ENCODE measurements at places on chromosomes 5 and 9. TPM values are rescaled to one million over a fixed set of nuclear protein-coding genes. Genes with fewer than 3 reads are reported as not detected.

DNA sequence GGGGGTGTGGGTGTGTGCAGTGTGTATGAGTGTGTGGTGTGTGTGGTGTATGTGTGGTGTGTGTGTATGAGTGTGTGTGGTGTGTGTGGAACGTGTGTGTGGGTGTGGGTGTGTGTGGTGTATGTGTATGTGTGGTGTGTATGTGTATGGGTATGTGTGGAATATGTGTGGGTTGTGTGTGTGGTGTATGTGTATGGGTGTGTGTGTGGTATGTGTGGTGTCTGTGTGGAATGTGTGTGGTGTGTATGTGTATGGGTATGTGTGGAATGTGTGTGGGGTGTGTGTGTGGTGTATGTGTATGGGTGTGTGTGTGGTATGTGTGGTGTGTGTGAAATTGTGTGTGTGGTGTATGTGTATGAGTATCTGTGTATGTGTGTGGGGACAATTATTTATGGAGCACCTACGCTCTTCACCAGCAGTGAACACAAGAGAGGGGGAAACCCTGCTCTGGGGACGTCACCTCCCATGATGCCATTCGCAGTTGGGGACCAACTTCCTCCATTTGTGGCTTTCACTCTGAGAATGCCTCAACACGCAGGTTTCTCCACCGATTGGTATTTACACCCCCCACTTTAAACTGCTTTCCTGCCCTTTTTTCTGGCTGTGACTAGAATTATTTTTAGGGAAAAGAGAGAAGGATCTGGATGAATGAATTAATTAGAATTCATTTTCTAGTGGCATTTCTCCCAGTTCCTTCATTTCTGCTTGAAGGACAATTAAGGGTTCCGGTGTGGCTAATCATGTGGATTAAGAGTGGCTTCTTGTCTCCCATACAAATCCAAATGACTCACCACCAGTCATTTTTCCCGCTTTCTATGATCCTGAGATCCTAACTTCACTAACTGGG is 238.1 kb downstream of the ROR2 start:
- DNase-seq, result no peak

DNA sequence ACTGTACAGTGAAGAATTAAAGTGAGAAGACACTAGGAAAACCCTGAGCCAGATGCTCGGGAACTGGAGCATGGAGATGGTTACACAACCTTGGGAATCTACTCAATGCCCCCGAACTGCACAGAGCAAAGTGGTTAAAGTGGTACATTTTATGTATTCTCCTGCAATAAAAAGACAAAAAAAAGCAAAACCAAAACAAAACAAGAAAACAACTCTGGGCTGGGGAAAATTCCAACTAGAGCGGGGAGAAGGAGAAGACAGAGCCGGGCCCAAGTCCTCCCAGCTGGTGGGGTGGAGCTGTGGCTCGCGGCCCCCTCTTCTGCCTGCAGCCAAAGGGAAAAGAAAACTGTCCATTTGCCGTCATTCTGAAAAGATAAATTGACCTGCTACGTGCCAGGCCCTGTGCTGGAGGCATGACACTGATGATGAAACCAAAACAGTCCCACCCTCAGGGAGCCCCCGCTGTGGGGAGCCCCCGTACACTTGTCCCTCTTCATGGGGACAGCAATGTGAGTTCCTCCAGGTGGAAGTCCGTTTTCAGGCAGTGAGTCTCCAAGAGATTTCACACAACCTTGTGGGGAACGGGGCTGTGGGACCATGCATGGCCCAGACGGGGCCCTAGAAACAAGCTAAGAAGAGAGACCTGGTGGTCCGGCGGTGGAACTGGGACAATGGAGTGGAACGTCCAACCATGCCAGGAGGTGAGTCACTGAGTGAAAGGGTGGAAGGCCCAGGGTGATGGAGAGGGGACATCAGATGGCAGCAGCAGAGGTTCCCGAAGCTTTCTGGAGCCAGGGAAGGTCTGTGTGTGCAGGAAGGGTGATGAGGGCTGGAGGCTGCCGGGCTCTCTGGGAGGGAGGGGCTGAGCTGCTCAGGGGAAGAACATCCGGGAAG is 114.8 kb upstream of the COL5A1 start:
- no peak for DNase-seq

DNA sequence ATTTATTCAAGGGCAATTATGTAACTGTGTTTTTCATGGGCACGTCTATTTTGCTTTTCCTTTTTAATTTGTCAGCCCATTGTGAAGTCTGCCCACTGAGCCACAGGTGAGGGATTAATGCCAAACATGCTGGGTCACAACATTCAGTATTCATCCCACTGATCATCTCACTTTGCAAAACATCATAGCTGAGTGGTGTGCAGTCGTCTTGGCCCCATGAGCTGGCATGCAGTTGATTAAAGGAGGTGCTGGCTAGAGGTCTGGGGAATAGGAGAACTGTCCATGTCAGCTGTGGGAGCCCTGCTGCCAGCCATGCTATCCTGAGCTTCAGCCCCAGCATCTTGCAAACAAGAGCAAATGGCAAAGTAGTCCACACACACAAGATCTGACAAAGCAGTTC is 11.7 kb upstream of the ESM1 start:
- DNase-seq, result no peak

DNA sequence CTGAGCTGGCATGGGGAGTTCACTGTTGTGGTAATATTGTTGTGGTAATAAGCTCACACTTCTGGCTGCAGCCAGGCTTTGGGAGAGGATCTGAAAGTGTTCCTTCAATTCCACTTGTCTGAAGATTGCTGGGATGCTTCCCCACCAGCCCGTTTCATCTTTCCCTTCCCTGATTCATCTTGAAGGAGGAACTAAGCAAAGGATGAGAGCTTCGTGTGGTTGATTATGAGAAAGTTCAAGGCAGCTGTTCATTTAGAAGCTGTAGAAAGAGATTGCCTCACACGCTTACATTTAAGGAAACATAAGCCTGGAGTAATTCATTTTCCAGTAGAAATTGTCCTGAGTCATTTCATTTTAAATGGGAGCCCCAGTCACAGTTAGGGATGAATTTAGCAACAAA is 122.4 kb upstream of the GAS1 start:
- no peak for DNase-seq

GRCh38 chr5:11491404-11492075 is 412.7 kb downstream of the CTNND2 start:
- DNase-seq, result no peak

GRCh38 chr9:91995000-91995655 is 45.1 kb upstream of the ROR2 start:
- DNase-seq, result no peak

GRCh38 chr5:149735066-149735465 is 5.0 kb downstream of the PPARGC1B start:
- DNase-seq, result no peak

PCDHA9 gene
- polyA plus RNA-seq, result 0.03 TPM

PHAX gene
- 87.5 TPM for polyA plus RNA-seq

TMEM171 gene
- 5.4 TPM for polyA plus RNA-seq

OR1J2 gene
- not detected for polyA plus RNA-seq

ACER2 gene
- polyA plus RNA-seq, result 21.2 TPM

Measured in left renal pelvis (tissue), 4 donors.